Stimulated activated CD8-positive, alpha-beta memory T cell treated with anti-CD3 and anti-CD28 coated beads, Interleukin-7, amount 100 ng/mL, for 4 hours (primary cell): ENCODE measurements at places on chromosomes 11 and 22.

DNA sequence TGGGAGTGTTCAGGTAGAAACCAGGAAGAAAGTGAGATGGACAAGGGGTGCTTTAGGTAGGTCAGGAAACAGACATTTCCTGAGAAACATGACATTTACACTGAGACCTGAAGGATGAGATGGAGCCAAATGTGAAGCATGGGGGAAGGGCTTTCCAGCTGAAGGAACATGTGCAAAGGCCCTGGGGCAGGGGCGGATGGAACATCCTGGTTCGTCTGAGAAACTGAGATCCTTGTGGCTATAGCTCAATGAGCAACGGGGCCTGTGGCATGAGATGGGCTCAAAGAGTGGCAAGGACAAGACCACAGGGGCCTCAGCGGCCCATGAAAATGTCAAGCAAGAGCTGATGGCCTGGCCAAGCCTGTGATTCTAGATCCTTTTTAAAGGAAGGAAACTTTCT, 127.4 kb downstream of the DSCAML1 start:
- DNase-seq, result no peak

DNA sequence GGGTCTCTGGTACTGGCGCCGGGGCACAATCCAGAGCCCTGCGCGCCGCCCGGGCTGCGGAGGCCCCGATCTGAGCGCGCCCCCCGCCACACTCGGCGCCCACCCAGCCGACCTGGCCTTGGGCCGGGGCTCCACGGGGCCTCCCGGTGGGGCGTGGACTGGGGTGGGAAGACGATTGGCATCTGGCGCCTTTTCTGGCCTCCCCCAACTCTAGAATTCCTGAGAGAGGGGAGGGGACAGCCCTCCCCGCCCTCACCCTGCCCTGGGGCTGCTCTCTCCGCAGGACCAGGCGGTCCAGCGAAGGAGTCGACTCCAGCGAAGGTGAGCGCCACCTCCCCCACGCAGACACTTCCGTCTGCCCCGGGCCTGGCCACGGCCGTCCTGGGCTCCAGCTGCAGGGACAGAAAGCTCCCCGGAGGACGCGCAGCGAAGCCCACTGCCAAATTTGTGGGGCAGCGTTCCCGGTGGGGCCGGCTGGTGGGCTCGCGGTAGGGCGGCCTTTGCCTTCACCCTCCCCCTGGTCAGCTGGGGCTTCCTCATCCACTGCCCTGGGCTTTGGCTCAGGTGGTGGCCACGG, 593 bp downstream of the SSH3 start:
- DNase-seq, result no peak

- DNase-seq, result no peak
Observed at GRCh38 chr11:64856382-64857227, 12.2 kb upstream of the CDC42BPG start.

DNA sequence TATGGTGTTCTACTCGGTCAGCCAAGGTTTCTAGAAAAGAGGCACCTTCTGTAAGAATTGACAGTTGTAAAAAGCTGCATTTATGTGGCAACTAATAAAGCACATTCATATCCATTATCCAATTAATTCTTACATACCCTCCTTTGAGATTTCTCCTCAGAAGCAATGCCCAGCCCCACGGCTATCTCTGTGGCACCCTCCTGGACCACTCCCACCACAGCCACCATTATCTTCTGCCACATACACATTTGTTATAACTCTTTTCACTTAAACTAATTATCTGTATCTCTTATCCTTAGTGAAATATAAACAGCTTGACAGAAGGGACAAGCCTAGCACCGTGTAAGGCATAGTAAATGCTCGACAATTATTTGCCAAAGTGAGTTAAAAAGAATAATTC, 48.5 kb downstream of the PAK1 start:
- no peak for DNase-seq

GRCh38 chr11:75029836-75030631, 41.3 kb downstream of the NEU3 start:
- DNase-seq, result no peak

- DNase-seq, result no peak
Observed at GRCh38 chr22:44025171-44026065, 1.3 kb downstream of the PARVB start.

GRCh38 chr11:34756591-34756990, 135.7 kb downstream of the EHF start:
- DNase-seq, result no peak

DNA sequence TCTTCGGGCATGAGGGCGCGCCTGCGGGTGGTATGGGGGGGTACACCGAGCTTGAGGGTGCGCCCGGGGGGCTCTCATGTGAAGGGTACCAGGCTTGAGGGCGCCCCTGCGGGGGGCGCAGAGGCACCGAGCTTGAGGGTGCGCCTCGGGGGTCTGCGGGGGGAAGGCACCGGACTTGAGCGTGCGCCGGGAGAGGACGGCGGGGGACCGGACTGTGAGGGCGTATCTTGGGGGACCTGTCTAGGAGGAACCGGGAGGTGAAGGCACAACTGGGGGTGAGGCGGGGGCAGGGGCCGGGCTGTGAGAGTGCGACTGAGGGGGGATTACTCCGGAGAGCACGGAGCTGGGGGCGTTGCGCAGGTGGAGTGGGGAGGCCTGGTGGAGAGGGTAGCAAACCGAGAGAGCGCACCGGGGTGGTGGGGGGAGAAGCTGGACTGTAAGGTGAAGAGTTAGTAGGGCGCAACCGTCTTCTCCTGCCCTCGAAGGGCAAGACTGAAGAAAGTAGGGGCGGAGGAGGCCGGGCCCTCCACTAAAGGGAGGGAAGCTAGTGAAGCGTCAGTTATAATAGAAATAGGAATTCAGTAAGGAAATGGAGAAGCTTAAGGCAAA, 1.1 kb upstream of the DDX6 start:
- peak; percentile 38 for DNase-seq

- DNase-seq, result peak; percentile 76
Observed at GRCh38 chr22:36123673-36124630, 36.6 kb downstream of the APOL3 start.

- no peak for DNase-seq
Observed at GRCh38 chr11:72301486-72301885, 57.5 kb upstream of the PHOX2A start.

GRCh38 chr22:38006906-38007305, 22.6 kb upstream of the SOX10 start:
- DNase-seq, result no peak

DNA sequence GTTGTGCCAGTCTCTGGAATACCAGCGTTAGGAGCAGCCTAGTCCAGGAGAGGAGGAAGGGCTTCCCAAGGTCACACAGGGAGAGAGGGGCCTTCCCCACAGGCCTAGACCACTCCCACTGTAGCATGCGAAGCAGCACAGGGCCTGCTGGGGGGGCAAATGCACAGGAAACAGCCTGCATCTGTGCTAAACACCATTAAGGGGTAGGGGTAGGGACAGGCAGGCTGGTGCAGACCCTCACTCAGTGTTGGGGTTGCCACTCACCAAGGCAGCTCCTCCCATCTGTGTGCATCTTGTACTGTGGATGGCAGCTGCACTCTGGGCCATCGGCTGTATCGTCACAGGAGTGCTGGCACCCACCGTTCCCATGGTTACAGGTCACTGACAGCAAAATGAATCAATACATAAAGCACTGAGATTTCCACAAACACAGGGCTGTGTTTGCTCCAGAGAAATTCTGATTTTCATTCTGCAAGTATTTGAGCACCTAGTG, 24.9 kb downstream of the SCUBE2 start:
- DNase-seq, result no peak

- no peak for DNase-seq
Observed at GRCh38 chr22:44555597-44555996, 57.6 kb upstream of the RTL6 start.

GRCh38 chr11:123200264-123200663, 5.2 kb upstream of the CLMP start:
- DNase-seq, result no peak

DNA sequence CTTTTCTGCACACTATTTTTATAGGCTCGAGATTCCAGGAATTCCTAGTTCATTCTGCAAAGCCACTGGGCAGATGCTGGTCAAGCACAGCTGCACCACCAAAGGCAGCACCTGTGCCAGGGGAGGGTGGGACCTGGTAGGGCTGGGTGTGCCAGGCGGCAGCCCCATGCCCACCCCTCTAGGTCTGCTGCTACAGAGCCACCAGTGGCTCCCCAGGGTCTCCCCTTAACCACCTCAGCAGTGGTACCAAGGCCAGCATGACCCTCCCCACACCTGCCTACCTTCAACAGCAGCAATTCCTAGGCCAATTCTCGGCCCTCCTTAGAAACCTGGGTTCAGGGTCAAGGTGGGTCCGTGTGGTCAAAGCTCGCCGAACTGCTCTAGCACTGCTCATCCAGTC, 39.5 kb downstream of the PHF21B start:
- DNase-seq, result no peak
